CD4-positive, CD25-positive, alpha-beta regulatory T cell (primary cell): ENCODE measurements at places on chromosomes 16 and 17. TPM values are rescaled to one million over a fixed set of nuclear protein-coding genes. Genes with fewer than 3 reads are reported as not detected.

Gene CSH1
- polyA plus RNA-seq: not detected

Gene GUCY2D
- polyA plus RNA-seq: not detected

Gene ATP6V0A1
- polyA plus RNA-seq: 14.1 TPM

Gene CLEC3A
- polyA plus RNA-seq: not detected

- no peak for DNase-seq
- H3K4me3 ChIP-seq: no peak overlapping the region
- H3K27ac ChIP-seq: no peak overlapping the region
- H3K27me3 ChIP-seq: peaks cover 3% of the 10 kb centered on the region
- no peaks in the 10 kb centered on the region for H3K4me1 ChIP-seq
Measured at GRCh38 chr16:71501547-71501946, 12.4 kb upstream of the ZNF19 start.

GRCh38 chr16:14539156-14539555 lies 90.9 kb downstream of the PARN start:
- no peak overlapping the region for H3K27ac ChIP-seq
- H3K4me3 ChIP-seq: no peak overlapping the region
- H3K27me3 ChIP-seq: no peaks in the 10 kb centered on the region
- H3K4me1 ChIP-seq: no peaks in the 10 kb centered on the region
- H3K36me3 ChIP-seq: peaks cover 10% of the 10 kb centered on the region

DNA sequence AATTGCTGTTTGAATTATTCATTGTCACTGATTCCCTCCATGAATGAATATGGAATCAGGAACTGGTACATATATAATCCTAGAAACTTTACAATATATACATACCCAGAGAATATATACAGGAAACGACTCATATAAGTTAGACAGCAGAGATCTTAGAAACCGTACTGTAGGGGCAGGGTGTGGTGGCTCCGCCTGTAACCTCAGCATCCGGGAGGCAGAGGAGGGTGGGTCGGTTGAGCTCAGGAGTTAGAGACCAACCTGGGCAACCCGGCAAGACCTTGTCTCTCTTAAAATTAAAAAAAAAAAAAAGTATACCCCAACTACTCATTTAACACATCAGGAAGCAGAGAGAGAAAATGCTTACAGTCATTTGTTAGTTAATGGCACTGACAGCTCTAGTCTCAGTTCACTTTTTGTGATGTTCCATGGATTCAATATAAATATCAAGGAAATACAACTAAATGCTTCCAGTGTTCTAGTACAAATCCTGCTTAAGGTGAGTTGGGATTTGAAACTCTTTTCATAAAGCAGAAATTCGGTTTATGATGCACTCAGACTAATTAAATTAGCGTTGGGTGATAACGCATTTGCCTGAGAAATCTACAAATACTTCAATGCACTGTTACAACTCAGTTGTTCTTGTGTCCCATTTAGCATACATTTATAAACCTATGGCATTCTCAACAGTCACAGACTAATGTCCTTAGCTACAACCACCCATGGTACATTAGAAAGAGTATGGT lies 5.6 kb downstream of the GLG1 start:
- peak overlapping the region; percentile 84 for H3K27ac ChIP-seq
- peaks cover 75% of the 10 kb centered on the region for H3K4me1 ChIP-seq
- DNase-seq: peak; percentile 66
- no peaks in the 10 kb centered on the region for H3K27me3 ChIP-seq
- peaks cover 10% of the 10 kb centered on the region for H3K36me3 ChIP-seq

DNA sequence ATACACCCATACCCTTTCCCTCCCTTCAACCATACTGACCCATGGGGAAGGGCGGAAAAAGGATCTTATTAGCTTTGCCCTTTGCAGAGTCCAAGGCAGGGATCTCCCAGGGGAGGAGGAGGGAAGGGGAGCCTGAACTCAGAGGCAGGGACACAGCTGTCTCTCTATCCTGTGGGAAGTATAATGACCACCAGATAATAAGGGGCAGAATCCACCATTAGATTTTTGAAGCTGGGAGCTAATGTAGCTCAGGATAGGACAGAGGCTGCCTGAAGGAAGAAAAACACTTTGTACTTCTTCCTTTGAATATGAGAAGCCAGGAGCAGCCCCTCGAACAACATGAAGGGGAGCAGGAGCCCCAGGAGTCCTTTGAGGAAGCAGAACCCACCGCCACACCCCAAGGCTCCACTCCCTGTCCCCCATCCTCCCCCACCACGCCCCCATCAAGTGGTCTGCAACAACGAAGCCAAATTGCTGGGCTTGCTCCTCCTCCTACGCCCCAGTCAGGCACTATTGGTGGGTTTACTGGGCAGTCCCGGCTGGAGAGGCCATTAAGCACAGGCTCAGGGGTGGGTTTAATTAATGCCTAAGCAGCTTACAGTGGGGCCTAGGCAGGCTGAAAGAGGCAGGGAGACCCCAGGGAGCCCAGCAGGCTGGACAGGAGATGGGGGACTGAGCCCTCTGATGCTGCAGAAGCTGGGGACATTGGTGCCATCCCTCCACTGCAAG lies 5.3 kb downstream of the MPP2 start:
- H3K4me3 ChIP-seq: no peak overlapping the region
- H3K4me1 ChIP-seq: peaks cover 25% of the 10 kb centered on the region
- no peak overlapping the region for H3K27ac ChIP-seq
- no peak for DNase-seq
- H3K27me3 ChIP-seq: peaks cover 19% of the 10 kb centered on the region
- no peaks in the 10 kb centered on the region for H3K36me3 ChIP-seq

DNA sequence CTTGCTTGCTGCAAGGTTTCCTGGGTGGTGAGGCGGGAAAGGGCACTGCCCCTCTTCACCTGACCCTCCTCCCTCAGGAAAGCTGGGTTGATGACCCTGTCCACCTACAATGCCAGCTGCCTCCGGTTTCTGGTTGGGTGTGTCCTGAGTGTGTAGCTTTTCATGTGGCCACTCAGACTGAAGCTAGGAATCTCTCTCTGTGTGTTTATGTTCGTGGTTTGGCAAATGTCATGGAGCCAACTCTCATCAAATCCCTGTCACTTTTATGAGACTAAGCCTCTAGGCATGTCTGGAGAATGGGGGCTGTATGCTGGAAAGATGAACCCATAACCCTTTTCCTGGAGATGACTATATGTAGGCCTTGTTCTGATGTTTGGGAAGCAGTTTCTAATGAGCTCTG lies 17.1 kb downstream of the PLEKHG4 start:
- H3K4me3 ChIP-seq: no peak overlapping the region
- no peak for DNase-seq
- H3K4me1 ChIP-seq: no peaks in the 10 kb centered on the region
- H3K36me3 ChIP-seq: no peaks in the 10 kb centered on the region

DNA sequence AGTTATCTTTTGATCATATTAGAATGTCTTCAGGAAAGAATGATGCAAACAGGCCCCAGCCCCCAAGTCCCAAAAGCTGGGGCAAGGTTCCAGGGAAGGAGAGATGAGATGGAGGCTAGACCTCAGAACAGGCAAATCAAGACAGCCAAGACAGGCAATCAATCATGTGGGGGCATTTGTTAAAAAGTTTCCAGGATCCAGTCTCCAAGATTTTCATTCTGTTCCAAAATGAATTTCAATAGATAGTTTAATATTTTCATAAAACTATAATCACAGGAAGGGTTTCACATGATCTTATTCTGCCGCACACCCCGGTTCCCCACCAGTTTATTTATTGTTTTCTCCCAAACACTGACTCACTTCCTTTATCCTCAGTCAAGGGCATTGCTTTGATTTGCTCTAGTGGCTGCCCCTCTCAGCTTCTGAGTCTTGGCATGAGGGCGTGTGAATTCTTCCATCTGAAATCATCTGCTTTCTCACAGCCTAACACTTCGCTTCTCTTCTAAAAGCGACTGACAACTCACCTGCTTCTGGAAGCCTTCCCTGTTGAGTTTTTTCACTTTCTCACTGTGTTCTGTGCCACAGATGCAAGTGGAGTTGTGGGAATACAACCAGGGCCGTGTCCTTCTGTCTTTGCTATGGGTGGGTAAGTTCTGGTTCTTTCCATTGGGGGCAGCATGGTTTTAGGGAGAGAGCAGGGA lies 12.2 kb upstream of the TERF2 start:
- H3K4me3 ChIP-seq: no peak overlapping the region
- no peaks in the 10 kb centered on the region for H3K27me3 ChIP-seq
- DNase-seq: no peak
- H3K4me1 ChIP-seq: peaks cover 7% of the 10 kb centered on the region
- no peak overlapping the region for H3K27ac ChIP-seq
- H3K36me3 ChIP-seq: no peaks in the 10 kb centered on the region

DNA sequence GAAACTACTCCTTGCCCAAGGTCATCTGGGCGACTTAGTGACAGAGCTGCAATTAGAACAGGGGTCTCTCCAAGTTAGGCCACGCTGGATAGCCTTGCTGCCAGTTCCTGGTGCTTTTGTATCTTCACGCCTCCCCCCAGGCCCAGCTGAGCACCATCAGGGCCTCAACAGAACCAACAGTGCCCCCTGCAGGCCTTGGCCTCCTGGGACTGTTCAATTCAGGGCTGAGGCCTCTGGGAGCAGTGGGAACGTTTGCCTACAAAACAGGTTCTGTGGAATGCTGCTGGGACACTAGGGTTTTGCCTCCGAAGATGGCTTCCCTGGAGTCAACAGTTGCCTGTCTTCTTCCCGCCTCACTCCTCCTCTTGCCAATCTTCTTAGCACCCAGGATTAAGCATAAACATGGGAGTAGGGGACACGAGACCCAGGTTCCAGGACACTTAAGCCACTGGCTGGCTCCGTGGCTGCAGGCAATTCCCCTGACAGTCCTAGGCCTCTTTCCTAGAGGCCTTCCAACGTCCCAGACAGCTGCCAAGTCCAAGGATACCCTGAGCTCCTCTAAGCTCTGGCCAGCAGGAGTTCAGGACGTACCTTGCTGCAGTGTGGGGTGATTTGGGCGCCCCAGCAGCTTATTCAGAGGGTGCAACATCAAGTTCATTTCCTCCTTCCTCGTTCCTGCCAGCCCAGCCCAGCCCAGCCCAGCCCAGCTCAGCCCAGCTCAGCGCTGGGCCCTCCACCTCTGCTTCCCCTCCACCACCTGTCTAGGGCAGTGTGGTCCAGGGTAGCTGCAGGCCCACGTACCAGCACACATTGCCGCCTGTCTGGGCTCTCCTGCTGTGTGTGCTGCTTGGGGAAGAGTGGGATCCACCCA lies 246.6 kb upstream of the RPL38 start:
- H3K4me1 ChIP-seq: peaks cover 5% of the 10 kb centered on the region
- peak; percentile 33 for DNase-seq
- no peaks in the 10 kb centered on the region for H3K36me3 ChIP-seq
- H3K27me3 ChIP-seq: peaks cover 4% of the 10 kb centered on the region
- H3K27ac ChIP-seq: no peak overlapping the region
